Activated T-cell treated with anti-CD3 and anti-CD28 coated beads for 1 hour (primary cell): ENCODE measurements at places on chromosomes 7 and 10.

DNA sequence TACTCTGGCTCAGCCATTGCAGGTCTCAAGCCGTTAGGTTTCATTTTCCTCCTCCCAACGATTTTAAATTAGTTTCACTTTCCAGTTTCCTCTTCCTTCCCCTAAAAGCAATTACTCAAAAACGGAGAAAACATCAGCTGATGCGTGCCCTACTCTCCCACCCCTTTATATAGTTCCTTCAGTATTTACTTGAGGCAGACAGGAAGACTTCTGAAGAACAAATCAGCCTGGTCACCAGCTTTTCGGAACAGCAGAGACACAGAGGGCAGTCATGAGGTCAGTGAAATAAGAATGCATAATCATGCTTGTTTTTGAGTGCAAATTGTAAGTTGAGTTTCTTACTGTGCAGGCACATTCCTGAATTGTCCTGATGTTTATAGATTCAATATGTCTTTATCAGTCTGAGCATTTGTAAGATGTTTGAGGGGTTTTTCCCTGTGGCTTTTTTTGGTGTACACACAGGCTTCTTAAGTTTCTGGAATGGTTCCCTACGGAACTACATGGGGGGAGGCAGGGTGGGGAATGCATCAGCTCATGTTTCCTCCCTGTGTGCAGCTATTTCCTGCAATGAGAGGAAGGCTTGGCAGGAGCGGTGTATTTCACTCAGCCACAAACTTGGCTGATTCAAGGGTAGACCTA, at the start of gene IFIT3:
TSS of gene IFIT3 (plus strand) at position 195 of the 639 bp plus-strand sequence. CDS start at position 272, 77 bp downstream.
- DNase-seq = no peak

DNA sequence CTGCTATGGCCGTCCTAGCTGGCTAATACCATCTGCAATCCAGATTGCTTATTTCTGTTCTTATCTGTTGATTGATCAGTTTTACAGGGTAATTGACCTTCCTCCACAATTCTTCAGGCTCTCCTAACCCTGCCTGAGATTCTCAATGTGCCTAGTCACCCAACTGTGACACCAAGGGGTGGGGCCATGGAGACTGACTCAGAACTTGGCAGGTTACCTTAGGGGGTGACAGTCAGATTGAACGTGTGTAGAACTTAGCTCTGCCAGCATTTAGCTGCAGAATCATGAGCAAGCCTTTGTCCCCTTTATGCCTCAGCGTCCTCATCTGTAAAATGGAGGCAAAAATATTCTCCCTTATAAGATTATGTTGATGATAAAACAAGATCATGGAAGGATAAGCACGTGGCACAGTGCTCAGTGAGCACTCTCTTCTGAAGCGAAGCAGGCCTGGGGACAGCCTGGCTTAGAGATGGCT, 19.1 kb upstream of the LEP start:
- no peak for DNase-seq

GRCh38 chr7:44463169-44463808, 27.2 kb downstream of the NUDCD3 start:
- DNase-seq = no peak

- DNase-seq = no peak
These were observed 36.8 kb downstream of the NACAD start for GRCh38 chr7:45052011-45052410.

DNA sequence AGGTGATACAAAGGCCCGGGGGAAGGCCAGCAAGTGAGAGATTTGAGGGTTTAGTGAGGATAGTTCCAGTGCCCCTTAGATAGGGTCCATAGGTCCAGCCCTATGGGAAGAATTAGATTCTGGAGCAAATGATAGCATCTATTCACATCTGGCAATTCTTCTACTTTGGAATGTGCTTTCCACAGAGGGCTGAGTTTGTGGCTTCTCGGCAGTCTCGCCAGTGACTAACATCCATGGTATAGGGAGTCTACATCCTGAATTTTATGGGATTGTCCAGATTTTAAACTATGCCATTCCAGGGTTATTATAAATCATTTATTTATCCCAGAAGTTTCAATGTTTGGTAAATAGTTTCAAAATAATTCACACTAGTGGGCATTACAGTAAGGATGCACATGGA, 207.3 kb upstream of the ADO start:
- no peak for DNase-seq

- no peak for DNase-seq
These were observed 197.3 kb downstream of the PPP1R9A start for GRCh38 chr7:95104739-95105138.

GRCh38 chr7:42161110-42161509, 75.9 kb downstream of the GLI3 start:
- DNase-seq = no peak

- DNase-seq = no peak
These were observed 24.6 kb upstream of the NFE2L3 start for GRCh38 chr7:26127411-26127810.

GRCh38 chr7:131327049-131327625, 539 bp upstream of the MKLN1 start:
- no peak for DNase-seq

GRCh38 chr7:141990011-141990725, 5.5 kb upstream of the MGAM start:
- no peak for DNase-seq

GRCh38 chr10:114624951-114625780, 32.9 kb downstream of the ABLIM1 start:
- DNase-seq = no peak
